ENCODE measurements at places on chromosomes 6 and 20.

- no peak for DNase-seq
Observed at GRCh38 chr6:25404693-25405169, 125.6 kb downstream of the CARMIL1 start.

GRCh38 chr6:112296122-112296521, 41.8 kb upstream of the LAMA4 start:
- peak; percentile 24 for DNase-seq

GRCh38 chr6:46219661-46220060, 48.9 kb upstream of the ENPP5 start:
- DNase-seq = no peak

DNA sequence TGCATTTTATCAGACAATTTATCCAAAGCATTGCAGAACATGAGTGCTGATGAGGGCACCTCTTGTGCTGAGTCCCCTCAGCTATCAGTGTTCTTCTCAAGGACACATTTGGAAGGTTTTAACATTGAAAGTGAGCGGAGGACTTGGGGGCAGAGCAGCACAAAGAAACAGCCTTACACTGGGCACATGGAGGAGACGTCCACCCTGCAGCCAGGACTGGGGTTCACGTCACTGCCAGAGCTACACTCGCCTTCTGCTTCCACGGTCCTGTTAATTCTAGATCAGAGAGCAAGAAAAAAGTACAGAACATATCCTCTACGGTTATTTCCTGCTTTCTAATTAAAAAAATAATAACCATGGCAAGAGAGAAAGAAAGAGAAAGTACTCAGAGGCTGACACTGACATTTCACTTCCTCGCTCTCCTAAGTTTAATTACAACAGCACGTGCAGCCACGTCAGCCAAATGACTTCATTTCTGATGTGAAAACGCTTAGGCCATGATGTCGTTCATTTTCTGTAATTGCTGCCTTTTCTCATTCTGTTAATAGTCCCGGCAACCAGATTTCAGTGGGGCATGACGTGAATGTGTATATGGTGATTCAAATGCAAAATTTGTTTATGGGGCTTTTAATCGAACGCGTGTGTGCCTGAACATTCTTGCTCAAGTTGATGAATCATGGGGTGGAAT, 5.1 kb downstream of the PRND start:
- no peak for DNase-seq

DNA sequence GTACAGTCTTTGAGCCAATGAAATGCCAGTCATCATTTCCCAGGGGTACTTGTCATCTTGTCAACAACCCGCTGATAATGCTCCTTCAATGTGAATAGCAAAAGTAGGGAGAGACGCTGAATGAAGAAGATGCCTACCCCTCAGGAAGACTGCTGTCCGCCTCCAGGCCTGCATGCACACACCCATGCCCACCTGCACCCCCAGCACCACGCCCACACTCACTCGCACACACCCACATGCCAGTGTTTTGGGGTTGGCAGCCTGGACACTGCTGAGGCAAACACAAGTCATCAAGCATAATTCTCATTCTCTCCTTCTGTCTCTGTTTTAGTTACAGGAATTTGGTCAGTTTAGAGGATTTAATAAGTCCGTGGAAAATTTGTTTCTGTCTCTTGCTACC, 63.6 kb downstream of the SYTL3 start:
- no peak for DNase-seq

GRCh38 chr6:29491574-29491973, 3.8 kb upstream of the MAS1L start:
- DNase-seq = no peak

- no peak for DNase-seq
Observed at GRCh38 chr6:150290429-150290828, 78.4 kb upstream of the IYD start.

GRCh38 chr20:58892932-58893224, 40.4 kb downstream of the GNAS start:
- DNase-seq = no peak

All from RCC 7860 (cell line).